ENCODE measurements at places on chromosomes 4 and X. TPM values are rescaled to one million over a fixed set of nuclear protein-coding genes. Genes with fewer than 3 reads are reported as not detected.

- no peak overlapping the region for H3K4me3 ChIP-seq
- H3K27me3 ChIP-seq: no peaks in the 10 kb centered on the region
- DNase-seq: no peak
Observed at GRCh38 chr4:139024686-139025085, 9.1 kb downstream of the NOCT start.

DNA sequence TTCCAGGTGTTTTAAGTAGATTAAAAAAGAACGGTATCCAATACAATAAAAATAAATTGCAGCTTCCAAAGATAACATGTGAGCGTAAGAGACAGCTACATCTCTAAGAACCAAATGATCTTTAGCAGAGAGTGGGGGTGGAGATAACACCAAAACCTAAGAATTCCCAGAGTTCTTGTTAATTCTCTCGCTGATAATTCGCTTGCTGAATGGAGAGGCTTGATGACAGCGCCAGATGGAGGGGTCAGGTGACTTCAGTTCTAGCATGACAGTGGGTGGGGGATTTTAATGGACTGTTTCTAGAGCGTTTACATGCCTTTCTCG, 2.3 kb downstream of the CLCN4 start:
- H3K36me3 ChIP-seq: no peaks in the 10 kb centered on the region
- H3K4me3 ChIP-seq: no peak overlapping the region
- H3K27me3 ChIP-seq: peaks cover 18% of the 10 kb centered on the region
- H3K27ac ChIP-seq: no peak overlapping the region

DNA sequence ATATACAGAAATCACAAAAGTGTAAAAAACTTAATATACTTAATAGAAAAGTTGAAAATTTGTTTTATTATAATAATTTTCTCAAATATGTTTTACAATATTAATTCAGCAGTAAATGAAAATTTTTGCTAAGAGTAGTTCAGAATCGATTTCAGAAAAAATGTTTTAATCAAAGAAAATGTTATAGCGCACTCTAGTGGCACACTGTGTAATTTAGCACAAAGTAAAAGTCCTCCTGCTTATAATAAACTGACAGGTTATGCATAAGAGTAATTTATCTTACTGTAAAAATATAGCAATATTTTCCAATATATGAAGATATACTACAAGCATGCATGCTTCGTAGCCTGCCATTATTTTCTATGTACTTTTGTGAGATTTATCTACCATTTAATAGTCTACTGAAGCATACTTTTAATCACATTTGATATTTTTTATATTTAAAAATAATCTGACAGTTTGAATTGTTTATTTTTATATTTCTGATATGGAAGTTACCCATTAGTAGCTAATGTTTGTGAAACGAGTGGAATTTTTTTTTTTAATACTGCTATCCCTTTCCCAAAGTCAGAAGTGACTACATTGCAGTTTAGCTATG, 217.9 kb upstream of the KLHL4 start:
- no peaks in the 10 kb centered on the region for H3K36me3 ChIP-seq
- H3K4me3 ChIP-seq: no peak overlapping the region
- DNase-seq: no peak
- H3K4me1 ChIP-seq: no peaks in the 10 kb centered on the region

DNA sequence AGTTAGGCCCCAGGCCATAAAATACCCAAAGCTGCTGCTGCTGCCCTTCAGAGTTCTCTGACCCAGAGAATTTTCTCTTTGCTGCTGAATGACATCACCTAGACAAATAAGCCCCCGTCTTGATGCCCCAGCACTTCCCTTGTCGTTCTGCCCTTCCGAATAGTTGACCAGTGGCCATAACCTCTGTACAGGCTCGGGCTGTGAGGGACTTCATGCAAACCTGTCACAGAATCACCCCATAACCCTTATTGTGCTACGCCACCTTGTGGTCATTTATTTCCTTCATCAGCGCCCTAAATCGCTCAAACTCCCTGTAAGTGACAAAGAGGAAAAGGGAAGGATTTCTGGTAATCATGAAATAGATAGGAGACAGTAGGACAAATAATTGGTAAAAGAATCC, 18.8 kb downstream of the SPACA5 start:
- DNase-seq: peak; percentile 34
- H3K4me1 ChIP-seq: peaks cover 6% of the 10 kb centered on the region
- H3K27ac ChIP-seq: no peak overlapping the region
- no peaks in the 10 kb centered on the region for H3K36me3 ChIP-seq
- H3K27me3 ChIP-seq: peaks cover 5% of the 10 kb centered on the region

GRCh38 chr4:6268650-6269615, 717 bp upstream of the WFS1 start:
- H3K36me3 ChIP-seq: no peaks in the 10 kb centered on the region
- H3K27me3 ChIP-seq: peaks cover 3% of the 10 kb centered on the region
- no peak overlapping the region for H3K27ac ChIP-seq

- H3K36me3 ChIP-seq: no peaks in the 10 kb centered on the region
- H3K4me1 ChIP-seq: no peaks in the 10 kb centered on the region
- no peaks in the 10 kb centered on the region for H3K27me3 ChIP-seq
- H3K4me3 ChIP-seq: no peak overlapping the region
- DNase-seq: no peak
- H3K27ac ChIP-seq: no peak overlapping the region
Observed at GRCh38 chr4:24211856-24212255, 322.0 kb upstream of the PPARGC1A start.

- H3K36me3 ChIP-seq: peaks cover 15% of the 10 kb centered on the region
- DNase-seq: peak; percentile 21
- H3K27ac ChIP-seq: 0 out of 2 replicates have a peak overlapping the region, but pooled peaks have one; percentile 21
- H3K27me3 ChIP-seq: no peaks in the 10 kb centered on the region
Observed at GRCh38 chr4:111450867-111451266, 694.4 kb upstream of the FAM241A start.

DNA sequence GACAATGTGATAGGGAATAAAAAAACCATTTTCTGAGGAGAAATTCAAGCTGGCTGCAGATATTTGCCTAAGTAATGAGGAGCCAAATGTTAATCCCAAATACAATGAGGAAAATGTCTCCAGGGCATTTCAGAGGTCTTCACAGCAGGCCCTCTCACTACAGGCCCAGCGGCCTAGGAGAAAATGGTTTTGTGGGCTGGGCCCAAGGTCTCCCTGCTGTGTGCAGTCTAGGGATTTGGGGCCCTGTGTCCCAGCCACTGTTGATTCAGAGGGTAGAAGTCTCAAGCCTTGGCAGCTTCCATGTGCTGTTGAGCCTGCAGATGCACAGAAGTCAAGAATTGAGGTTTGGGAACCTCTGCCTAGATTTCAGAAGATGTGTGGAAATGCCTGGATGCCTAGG, 778.7 kb downstream of the CENPC start:
- DNase-seq: no peak
- H3K4me1 ChIP-seq: no peaks in the 10 kb centered on the region
- no peak overlapping the region for H3K27ac ChIP-seq
- H3K4me3 ChIP-seq: no peak overlapping the region
- H3K27me3 ChIP-seq: no peaks in the 10 kb centered on the region
- H3K36me3 ChIP-seq: no peaks in the 10 kb centered on the region

TMEM271 gene
- total RNA-seq: not detected

ATOH1 gene
- not detected for total RNA-seq

TLL1 gene
- total RNA-seq: 1.0 TPM

C4orf50 gene
- total RNA-seq: not detected

CLTRN gene
- not detected for total RNA-seq

TRIM75 gene
- total RNA-seq: not detected
